ENCODE measurements at places on chromosomes 4 and X. TPM values are rescaled to one million over a fixed set of nuclear protein-coding genes. Genes with fewer than 3 reads are reported as not detected.

DNA sequence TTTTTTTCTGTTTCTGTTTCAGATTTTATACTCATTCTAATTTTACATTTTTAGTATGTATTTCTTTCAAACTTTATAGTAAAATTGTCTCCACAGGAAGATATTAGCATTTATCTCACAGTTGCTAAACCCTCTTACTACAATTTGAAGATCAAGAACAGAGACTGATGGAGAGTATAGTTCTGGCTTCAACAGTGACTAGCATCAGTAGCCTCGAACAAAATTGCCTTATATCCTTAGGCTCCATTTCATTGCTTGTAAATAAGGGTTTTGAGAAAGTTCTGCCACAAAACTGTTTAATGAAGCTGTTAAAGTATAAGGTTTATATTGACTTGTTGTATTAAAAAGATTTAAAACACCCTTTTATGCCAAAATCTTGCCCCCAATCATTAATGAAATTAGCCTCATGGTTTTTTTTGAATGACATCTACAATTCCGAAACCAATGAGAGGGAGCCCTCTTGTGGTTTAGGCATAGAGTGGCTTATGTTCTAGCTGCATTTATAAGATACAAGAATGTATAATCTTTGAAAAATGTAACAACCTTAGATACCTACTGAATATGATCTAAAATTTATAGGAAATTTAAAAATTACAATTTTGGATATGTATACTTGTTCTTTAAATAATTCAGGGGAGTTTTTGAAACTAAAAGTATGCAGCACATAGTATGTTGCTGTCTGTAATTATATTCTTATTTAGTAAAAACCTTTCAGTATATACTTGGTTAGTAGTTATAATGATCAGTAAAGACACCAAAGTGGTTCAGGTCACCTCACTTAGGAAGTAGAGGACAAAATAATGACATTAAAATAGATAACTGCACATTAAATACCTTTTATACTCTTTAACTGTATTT lies 109.8 kb upstream of the HPGD start:
- DNase-seq, result peak; percentile 6

DNA sequence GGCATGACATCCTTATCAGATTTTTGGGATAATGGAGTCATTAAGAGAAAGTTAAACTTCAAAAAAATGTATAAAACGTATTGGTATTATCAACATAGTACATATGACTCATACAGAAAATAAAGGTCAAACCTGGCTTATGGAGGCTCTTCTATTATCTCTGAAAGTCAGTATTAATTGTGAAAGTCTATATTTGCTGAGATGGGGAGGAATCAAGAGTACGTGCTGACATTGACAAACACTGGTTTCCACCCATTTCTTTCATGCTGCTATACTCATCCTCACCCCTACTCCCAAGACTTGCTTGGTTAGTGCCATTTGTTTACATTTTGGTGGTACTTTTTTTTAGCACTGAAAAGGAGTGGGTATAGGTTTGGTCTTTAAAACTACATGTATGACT lies 30.8 kb upstream of the PLA2G12A start:
- no peak for DNase-seq

The ARHGAP36 gene
- total RNA-seq, result not detected

The GLRA3 gene
- total RNA-seq, result not detected

Data from endothelial cell of umbilical vein (primary cell).